ENCODE measurements at places on chromosomes 4 and X.

GRCh38 chr4:184715526-184715925 lies 18.4 kb downstream of the CENPU start:
- no peak for DNase-seq

GRCh38 chrX:43892336-43892870 lies 10.2 kb upstream of the MAOB start:
- DNase-seq, result no peak

DNA sequence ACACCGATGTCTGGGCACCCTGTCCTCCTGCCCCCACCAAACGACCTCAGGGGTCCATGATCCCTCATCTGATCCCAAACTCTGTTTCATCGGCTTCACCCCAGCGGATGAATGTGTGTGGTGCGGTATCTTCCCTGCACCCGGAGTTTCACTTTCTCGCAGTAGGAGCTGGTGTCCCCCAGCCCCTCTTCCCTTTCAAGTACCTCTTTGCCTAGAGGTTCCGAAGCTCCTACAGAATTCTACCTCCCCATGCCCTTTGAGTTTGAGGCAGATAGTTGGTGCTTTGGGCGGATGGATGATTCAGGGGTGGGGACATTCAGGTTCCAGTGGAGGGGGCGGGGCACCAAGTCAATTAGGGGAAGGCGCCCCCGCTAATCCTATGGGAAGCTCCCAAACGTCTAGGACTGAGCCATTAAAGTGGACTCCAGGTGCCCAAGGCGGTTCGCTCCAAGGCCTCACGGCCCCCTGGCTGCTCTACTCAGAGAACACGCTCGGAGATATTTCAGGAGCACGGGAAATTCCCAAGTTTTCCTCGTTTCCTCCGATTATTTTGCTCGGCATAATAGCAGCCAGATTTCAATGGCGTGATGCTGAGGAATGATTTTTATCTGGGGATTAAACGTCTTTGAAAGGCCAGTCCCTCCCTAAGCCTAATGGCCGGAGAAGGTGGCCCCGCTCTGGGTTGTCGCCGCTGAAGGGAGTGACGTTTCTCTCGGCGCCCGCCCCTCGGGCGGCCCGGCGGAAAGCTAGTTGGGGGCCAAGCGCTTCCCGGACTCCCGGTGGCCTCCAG lies 1.3 kb downstream of the MSX1 start:
- no peak for DNase-seq

- peak; percentile 34 for DNase-seq
Observed at GRCh38 chr4:42339935-42340406, 57.3 kb upstream of the SHISA3 start.

- no peak for DNase-seq
Observed at GRCh38 chrX:113802837-113803236, 781.0 kb upstream of the HTR2C start.

DNA sequence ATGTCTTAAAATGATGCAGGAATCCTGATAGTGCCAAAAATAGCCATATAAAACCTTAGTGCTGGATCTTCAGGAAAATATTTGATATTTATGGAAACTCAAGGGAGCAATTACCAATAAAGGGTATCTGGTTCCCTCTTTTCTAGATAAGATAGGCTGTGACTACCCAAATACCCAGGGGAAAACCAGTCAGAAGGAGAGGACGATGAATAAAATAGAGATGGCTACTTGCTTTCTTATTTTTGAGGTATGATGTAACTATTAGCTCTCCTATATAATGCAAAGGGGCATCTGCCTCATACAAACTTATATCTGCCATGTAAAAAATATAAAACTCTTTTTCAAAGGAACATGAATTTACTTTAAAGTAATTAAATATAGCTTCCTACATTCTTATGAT lies 23.4 kb upstream of the COX18 start:
- DNase-seq, result no peak

- peak; percentile 76 for DNase-seq
Observed at GRCh38 chr4:139099366-139099982, 77.5 kb downstream of the ELF2 start.

DNA sequence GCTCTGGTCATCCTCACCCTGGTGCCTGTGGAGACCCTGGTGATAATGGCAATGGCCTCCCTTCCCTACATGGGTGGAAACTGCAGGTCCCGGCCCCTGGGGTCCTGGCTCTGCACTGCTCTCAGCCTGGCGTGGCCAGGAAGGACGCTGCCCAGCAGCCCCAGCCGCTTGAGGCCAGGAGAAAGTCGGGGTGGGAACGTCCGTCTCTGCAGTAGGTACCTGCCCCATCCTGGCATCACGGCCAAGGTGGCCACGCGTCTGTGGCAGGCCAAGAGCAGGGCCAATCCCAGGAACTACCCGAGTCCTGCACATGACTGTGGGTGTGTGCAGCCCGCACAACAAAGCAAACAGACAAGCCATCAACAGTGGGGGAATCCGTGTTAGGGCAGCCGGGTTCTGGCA lies 33.8 kb downstream of the FGFRL1 start:
- DNase-seq, result no peak

GRCh38 chrX:49041744-49042580 lies 1.2 kb downstream of the TFE3 start:
- no peak for DNase-seq

DNA sequence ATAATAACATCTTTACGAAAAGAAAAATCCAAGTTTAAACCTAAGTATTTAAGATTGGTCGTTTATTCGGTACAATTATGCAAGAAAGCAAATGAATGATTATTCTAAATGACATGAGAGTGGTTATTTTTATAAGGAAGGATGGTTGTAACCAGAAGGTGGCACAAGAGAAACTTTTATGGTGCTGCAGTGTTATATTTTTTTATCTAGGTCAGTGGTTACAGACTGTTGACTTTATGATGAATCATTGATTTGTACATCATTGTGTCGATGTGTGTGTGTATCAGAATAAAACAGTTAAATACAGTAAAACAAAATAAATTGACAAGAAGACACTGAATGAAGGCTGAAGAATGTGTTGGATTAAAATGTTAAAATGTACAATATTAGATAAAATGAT lies 9.8 kb downstream of the DCAF8L2 start:
- no peak for DNase-seq

DNA sequence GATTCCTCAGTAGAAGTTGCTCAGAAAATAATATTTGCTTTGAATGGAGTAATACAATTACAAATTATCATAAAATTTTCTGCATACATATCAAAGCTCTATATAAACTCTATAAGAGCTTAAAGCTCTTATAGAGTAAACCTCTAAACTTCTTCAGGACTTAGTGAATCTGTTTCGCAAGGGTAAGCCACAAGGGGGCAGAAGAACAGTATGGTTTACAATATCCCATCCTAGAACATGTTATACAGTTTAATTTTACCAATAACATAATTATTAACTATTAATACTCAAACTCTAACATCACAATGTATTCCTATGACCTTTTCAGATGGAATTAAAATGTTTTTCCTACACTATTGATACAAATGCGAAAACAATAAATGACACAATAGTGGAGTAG lies 33.8 kb upstream of the SPANXN1 start:
- peak; percentile 28 for DNase-seq

DNA sequence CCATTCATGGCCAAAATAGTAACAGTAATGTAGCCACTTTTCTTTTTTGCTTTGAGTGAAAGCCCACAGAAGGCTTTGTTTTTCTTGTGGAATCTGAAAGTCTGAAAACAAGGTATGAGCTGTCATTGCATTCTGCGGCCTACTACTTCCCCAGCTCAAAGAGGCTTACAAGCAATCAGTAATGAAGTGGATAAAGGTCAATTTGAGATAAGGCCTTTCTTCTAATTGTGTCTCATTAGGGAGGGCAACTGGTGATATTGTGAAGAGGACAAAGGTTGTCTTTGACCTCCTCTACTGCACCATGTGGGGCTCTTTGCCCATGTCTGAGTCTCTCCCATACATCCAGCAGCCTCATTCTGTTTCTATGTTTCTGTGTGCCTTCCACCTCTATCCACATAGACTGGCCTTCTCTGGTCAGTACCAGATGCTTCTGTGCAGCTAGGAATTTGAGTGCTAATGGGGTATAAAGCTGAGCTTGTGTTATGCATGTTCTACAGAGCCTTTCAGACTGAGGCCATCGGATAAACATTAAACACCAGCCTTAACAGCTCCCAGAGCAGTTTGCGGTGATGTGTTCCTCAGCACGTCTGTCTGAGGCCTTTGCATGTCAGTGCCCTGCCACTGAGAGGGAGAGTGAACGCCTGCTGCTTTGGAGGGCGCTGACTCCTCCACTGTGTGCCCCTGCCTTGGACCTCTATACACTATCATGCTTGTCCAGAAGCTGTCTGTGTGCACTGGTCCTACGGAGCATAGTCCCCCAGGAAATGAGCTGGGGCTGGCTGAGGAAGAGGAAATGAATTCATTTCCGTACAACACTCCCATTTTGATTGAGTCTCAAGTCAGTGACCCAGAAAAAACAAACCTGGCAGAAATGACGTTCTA lies 80.2 kb downstream of the SH2D1A start:
- no peak for DNase-seq

DNA sequence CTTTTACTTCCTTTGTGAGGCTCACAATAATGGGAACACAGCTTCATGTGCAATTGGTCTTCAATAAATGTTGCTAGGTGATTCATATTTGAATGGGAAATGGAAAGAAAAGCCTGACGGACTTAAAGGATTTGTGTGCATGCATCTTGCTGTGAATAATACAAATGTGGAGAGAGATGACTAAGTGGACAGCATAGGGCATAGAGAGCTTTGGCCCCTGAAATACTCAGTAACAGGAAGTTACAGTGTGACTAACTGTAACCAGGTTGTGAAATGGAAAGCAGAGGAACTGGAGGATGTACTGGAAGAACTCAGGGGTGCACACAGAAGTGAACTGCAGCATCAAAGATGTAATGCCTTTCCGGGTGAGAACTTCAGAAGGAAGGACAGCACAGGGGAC lies 206.7 kb downstream of the MGST2 start:
- DNase-seq, result no peak

- DNase-seq, result no peak
Observed at GRCh38 chr4:102036619-102037376, 246.3 kb downstream of the BANK1 start.

DNA sequence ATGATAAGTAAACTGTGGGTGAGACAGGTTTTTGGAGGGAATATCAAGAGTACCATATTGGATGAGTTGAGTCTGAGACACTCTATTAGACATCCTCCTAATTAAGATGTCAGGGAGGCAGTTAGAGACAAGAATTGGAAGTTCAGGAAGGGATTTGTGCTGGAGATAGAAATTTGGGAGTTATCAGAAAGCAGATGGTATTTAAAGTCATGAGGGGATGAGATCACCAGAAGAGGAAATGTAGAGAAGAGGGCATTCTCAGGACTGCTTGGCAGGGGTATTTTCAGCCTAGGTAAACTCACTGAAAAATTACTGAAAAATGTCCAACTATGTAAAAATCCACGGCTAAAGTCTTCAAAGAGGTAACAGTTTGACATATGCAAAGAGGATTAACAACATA lies 161.6 kb upstream of the PGRMC2 start:
- no peak for DNase-seq

DNA sequence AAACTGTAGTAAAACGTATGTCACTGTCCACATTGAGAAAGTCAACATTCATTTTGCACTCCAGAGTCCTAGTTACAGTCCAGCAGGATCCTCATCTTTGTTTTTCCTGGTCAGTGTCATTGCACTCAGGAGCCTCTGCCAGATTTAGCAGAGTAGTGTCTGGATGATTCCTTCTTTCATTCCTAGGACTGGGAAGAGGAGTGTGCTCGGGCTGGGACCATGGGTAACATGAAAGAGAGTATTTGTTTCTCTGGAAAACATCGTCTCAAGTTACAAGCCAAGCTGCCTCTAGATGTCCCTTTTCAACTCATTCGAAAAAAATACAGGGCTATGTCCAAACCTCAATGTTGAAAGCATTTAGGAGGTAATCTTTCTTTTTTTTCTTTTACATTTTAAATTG lies 69.9 kb upstream of the TNIP3 start:
- no peak for DNase-seq

- peak; percentile 82 for DNase-seq
Observed at GRCh38 chr4:101835121-101835904, 44.8 kb downstream of the BANK1 start.

DNA sequence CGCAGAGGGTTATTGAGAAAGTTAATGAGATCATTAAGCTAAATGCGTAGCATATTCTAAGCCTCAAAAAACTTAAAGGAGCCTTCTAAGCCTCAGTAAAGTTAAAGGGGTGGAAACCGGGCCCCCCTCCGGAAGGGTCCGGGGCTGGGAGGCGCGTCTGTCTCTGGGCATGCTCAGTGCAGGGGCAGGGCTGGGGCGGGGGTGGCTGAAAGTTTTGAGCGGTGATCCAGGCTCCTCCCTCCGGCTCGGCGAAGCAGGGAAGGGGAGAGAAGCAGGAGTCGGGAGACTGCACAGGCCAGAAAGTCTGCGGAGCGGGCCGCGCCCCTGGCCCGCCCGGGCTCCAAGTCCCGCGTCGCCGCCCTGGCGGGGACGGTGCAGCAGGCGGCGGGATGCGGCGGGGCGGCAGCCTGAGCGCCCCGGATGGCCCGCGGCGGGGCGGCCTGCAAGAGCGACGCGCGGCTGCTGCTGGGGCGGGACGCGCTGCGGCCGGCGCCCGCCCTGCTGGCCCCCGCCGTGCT lies at the start of gene EVC:
Gene EVC, plus strand, starts transcription at position 241 of the 518 bp plus-strand sequence. Its CDS starts 180 bp downstream, at position 421.
- DNase-seq, result peak; percentile 89

GRCh38 chr4:15202481-15202880 lies 200.2 kb downstream of the CPEB2 start:
- no peak for DNase-seq

- no peak for DNase-seq
Observed at GRCh38 chr4:177287255-177287654, 22.4 kb upstream of the NEIL3 start.

GRCh38 chr4:103011378-103012025 lies 8.0 kb downstream of the SLC9B1 start:
- peak; percentile 48 for DNase-seq

- no peak for DNase-seq
Observed at GRCh38 chrX:93332329-93332728, 341.0 kb downstream of the NAP1L3 start.

GRCh38 chr4:101911616-101912015 lies 121.1 kb downstream of the BANK1 start:
- no peak for DNase-seq

DNA sequence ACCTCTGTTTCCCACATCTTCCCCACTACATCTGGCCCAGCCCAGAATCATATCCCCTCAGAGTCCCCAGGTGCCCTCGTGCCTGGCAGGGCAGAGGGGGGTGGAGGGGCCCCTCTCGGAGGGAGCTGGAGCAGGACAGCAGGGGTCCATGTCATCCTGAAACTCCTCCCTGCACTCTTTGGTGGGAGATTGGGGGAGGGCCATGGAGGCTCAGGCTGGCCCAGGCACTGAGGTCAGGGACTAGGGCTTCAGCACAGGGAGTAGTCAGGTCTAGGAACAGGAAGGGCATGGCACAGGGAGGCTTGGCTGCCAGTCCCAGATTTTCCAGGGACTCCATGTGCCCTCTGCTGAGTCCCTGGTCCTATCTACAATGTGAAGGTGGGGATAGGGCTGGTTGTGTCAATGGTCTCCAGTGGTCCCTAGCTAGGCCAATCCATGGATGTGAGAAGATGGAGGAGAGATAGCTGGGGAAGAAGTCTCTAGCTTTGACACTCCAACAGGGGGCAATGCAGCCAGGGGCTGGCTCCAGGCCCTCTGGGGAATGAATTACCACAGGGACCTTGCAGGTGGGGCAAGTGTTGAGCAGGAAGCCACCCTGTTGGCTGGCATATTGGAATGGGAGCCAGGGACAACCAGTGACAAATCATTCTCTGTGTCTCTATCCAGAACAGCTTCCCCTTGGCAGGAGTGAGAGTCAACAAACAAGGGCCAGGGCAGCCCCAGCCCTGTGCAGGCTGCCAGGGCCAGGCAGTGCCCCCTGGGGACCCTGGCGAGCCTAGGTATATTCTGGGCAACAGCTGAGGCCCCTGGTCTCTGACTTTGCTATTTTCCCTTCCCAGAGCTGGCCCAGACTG lies 154.4 kb downstream of the EFNB1 start:
- DNase-seq, result no peak

- DNase-seq, result no peak
Observed at GRCh38 chr4:109465069-109465468, 31.5 kb downstream of the SEC24B start.
